ENCODE measurements at places on chromosomes 1 and 21. TPM values are rescaled to one million over a fixed set of nuclear protein-coding genes. Genes with fewer than 3 reads are reported as not detected.

The TNFRSF18 gene
- total RNA-seq: 0.71 TPM

- DNase-seq: peak; percentile 55
Observed at GRCh38 chr1:18972531-18972930, 16.1 kb upstream of the IFFO2 start.

DNA sequence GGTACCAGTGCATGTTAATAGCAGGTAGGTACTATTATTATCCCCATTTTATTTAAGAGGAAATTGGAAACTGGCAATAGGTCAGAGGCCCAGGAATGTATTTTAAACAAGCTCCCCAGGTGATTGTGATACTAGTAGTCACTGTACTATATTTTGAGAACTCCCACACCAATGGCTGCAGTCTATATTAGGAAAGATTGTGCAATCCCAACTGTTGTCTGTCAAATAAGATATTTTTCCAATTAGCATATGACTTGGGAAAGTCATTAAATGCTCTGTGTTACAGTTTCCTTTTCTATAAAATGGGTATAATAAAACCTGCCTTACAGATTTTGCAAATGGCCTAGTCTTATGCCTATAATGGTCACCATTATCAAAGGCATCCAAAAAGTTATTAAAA lies 94.2 kb upstream of the DMRTA2 start:
- DNase-seq: no peak

DNA sequence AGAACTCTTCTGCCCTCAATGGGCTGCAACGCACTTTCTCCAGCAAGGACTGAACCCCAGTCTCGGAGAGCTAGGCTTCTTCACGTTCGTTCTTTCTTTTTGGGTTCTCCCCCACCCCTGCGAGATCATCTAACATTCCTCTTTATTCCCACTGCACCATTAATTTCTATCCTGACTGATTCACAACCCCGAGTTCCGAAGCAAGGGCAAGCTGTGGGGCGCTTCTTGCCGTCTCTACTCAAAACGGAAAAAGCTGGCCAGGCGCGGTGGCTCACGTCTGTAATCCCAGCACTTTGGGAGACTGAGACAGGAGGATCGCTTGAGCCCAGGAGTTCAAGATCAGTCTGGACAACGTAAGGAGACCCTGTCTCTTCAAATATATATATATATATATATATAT lies 37.4 kb upstream of the BTG2 start:
- DNase-seq: no peak
